HepG2 (cell line): ENCODE measurements at places on chromosomes 6 and 20.

GRCh38 chr6:106574741-106575458 lies 54.4 kb downstream of the RTN4IP1 start:
- peak; percentile 77 for DNase-seq

- DNase-seq: no peak
These were observed 32.2 kb downstream of the PYGB start for GRCh38 chr20:25280051-25280573.

GRCh38 chr6:90284236-90285041 lies 12.2 kb downstream of the BACH2 start:
- DNase-seq: no peak

DNA sequence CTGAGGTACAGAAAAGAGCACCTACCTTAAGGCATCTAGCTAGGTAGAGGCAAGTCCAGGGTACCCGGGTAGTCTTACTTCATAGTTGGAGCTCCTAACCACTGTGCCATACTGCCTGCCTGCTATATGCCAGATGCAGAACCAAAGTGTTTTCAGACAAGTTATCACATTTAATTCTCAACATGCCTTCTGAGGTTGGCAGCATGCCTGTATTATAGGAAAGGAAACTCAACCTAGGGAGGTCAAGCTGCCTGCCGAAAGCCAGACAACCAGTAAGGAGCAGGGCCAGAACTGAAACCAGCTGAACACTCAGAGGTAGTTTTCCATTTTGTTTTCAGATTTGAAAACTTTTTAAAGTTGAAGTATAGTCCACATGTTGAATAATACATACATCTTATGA lies 5.4 kb downstream of the CTNNBL1 start:
- no peak for DNase-seq

DNA sequence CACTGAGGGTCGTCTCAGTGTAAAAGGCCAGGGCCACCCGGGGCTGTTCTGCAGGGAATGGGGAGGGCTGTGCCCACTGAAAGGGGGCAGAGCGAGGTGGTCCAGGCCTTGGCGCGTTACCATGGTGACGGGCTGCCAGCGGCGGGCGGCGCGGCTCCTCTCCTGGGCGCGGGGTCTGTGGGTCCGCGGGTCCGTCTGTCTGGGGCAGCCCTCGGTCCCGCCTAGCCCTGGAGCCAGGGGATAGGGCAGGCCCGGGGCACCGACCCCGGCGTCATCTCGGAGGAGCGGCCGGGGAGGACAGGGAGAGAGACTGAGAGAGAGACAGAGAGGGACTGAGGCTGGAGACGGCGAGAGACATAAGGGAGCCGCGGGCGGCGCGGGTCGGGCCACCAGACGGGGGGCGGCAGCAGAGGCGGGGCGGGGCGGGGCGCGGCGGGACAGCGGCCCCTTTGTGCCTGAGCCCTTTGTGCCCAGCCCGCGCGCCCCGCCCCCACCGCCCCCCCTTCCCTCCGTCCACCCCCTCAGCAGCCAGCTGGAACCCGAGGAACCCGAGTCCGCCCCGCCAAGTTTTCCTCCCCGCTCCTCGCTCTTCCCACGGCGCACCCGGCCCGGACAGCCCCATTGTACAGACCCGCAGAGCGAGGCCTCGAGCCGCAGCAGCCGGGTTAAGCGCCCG lies at the start of gene KIAA1755:
KIAA1755 (minus strand) TSS at position 358 of the 676 bp plus-strand sequence; CDS start at position 123, 235 bp downstream.
- DNase-seq: peak; percentile 37

DNA sequence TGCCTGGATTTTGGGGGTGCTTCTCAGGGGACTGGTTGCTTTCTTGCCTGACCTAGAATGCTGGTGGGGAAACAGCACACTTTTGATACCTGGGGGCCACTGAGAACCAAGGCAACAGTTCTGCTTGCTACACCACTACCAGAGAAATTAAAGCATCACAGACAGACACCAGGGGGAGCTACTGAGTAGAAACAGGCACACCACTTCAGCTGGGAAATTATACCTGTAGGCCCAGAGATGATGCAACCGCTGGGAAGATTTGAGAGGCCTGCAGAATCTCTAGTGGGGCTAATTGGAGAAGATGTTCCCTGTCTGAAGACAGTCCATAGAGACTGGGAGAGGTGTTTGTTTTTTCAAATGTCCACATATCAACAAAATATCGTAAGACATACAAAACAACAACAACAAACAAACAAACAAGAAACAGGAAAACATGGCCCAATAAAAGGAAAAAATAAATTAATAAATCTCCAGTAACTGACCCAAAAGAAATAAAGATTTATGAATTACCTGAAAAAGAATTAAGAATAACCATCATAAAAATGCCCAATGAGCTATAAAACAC lies 129.4 kb upstream of the RIN2 start:
- DNase-seq: peak; percentile 84

- no peak for DNase-seq
These were observed 133.3 kb upstream of the AHI1 start for GRCh38 chr6:135630789-135631376.

- peak; percentile 88 for DNase-seq
These were observed 23.9 kb downstream of the RPRD1B start for GRCh38 chr20:38057351-38057972.

- no peak for DNase-seq
These were observed 598.9 kb downstream of the RFPL4B start for GRCh38 chr6:112946051-112946450.

- peak; percentile 54 for DNase-seq
These were observed 46.9 kb downstream of the DACT2 start for GRCh38 chr6:168272415-168273325.

GRCh38 chr6:4491501-4492260 lies 284.5 kb upstream of the CDYL start:
- no peak for DNase-seq
